NCI-H446 treated with DMSO at 0.1 percent for 48 hours (cell line): ENCODE measurements at places on chromosomes 6 and 20.

- no peak for DNase-seq
Observed at GRCh38 chr6:166201878-166202277, 34.2 kb upstream of the TBXT start.

- DNase-seq, result no peak
Observed at GRCh38 chr20:45449528-45449927, 20.0 kb upstream of the WFDC2 start.

DNA sequence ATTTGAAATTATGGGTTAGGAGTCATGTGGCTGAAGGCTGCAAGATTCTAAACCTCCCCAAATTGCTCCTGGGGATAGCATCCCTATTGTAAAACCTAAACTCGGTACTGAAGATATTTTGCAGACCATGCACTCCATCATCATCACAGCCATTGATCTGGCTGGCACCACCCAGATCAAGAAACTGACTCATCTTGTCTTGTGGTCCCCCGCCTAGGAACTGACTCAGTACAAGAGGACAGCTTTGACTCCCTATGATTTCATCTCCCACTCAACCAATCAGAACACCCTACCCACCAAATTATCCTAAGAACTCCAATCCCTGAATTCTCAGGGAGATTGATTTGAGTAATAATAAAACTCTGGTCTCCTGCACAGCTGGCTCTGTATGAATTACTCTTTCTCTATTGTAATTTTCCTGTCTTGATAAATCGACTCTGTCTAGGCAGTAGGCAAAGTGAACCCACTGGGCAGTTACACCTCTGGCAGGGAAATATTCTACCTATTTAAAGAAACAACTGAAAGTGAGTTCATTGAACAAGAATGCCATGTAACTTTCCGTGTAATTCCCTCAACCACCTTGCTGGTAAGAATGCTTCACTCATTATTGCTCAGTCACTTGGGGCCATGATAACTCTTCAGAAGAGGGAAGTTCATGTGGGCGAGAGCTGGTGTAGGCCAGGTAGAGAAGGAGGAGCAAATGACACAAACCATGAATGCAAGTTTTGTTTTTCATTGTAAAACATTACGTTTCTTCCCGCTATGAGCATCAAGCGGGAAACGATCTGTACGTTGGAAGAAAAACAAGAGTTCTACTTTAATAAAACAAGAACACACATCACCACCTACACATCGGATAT is 602.9 kb upstream of the ARID1B start:
- DNase-seq, result no peak

DNA sequence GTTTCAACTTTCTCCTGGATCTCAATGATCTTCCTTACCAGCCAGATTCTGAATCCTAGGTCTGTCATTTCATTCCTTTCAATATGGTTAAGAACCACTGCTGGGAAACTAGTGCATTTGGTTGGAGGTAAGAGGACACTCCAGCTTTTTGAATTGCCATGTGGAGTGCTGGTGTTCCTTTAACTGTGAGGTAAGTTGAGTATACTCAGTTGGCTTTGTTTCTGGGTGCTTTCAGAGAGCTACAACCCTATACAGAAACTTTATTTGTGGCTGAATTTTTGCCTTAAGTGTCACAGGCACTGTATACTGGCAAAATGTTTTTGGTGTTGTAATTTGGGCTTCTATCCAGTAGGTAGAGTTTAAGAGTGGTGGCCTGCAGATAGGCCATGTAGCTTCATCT is 175.8 kb downstream of the TBC1D32 start:
- no peak for DNase-seq

DNA sequence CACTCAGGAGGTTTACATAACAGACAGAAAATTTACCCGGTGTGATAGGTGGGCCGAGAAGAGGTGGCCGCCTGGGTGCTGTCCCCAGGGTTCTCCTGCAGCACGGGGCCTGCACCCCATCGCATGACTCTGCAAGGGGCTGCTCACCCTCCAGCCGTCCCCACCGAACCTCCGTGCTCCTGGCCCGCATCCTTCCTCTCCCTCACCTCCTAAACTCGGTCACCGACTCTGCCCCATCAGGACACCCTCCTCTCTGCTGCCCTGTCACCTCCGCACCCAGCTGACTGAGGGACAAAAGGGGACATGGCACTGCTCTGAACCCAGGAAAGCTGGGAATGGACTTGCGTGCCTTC is 147.6 kb downstream of the SYNDIG1 start:
- no peak for DNase-seq

GRCh38 chr6:36324715-36325114 is 12.0 kb downstream of the BNIP5 start:
- no peak for DNase-seq

DNA sequence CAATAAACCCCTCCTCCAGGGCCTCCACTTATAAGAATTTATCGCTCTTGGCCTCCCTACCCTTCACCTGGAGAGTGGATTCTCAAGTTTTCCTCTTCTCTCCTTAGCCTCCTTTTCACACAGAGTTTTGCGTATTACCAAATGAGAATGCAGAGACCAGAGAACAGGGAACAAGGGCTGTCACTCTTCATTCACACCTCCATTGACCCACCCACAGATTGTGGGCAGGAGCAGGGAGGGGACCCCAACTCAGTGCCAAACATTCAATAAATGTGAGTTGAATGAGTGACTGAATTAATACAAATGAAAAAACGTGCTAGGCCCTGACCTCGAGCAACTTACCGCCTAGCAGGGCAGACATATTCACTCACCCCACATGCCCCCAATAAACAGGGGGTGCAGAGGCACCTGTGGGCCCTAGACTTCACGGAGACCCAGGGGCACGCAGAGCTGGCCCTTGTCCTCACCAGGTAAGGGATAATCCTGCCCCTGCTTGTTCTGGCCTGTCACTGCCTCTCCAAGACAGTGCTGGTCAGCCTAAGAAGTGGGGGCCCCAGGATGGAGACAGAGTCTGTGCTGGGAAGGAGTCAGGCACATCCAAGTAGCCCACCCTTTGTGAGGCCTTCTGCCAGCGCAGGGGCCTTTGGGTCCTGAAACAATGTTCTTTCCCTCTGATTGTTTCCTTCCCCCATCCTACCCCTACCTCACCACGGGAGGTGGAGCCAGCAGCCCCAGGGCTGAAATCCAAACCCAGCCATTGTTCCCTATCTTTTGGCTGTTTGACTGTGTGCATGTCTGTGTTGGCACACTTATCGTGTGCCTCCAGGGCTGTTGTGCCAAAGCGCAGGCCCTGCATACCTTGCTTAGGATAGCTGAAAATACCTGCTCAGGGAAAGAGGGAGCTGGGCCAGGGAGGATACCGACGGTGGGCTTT is 8.4 kb upstream of the TJAP1 start:
- DNase-seq, result no peak

DNA sequence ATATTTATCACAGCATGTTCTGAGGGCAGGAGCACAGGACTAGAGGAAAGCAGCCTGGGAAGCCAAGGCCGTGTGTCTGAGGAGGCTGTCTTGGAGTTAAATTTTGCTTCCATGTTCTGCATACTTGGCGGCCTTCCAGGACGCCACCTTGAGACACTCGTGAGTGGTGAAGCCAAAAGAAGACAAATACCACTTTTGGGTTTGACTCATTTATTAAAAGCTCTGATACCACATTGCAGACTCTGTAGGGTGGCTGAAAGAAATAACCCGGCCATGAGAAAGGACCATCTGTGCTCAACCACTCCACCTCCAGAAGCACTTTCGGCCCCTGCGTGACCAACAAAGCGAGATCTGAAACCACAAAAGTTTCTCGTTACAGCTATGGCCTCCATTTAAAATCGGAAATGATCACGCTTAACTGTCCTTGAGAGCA is 120.0 kb downstream of the TMEM242 start:
- peak; percentile 33 for DNase-seq

DNA sequence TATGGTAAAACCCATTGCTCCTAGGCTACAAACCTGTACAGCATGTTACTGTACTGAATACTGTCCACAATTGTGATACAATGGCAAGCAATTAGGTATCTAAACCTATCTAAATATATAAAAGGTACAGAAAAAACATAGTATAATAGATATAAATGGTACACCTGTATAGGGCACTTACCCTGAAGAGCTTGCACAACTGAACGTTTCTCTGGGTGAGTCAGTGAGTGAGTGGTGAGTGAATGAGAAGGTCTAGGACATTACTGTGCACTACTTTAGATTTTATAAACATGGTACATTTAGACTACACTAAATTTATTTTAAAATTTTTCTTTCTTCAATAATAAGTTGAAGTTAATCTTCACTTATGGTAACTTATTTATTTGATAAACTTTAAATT is 119.9 kb upstream of the CEP85L start:
- DNase-seq, result no peak

GRCh38 chr6:148850964-148851363 is 104.1 kb downstream of the UST start:
- DNase-seq, result no peak

GRCh38 chr6:32983964-32984621 is 15.7 kb downstream of the BRD2 start:
- DNase-seq, result no peak

GRCh38 chr6:170316071-170316470 is 9.5 kb downstream of the FAM120B start:
- no peak for DNase-seq

- DNase-seq, result no peak
Observed at GRCh38 chr20:38809942-38810341, 4.4 kb downstream of the PPP1R16B start.

DNA sequence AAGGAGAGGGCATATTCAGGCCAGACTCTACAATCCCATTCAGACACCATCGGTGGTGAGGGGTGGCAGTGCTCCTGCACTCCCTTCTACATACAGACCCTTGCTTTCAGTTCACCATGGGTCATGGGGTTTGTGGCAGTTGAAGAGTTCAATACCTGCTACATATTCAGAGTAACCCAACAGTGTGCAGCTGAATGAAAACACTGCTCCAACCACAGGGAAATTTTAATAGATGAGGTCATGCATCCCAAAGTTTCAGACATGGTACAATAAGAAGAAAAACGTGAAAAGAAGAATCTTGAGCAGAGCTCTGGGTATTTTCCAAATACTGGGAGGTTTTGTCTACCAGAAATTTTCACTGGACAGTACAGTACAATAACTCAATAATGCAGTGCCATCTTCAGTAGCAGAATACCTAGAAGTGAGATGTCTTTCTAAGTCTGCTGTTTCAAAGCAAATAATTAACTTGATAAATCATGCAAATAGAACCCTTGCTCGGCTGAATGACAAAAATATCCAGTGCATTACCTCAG is 162.1 kb downstream of the PTPRK start:
- DNase-seq, result no peak

GRCh38 chr6:33589731-33590530 is 9.9 kb upstream of the BAK1 start:
- DNase-seq, result no peak

- no peak for DNase-seq
Observed at GRCh38 chr20:58621906-58622548, 29.1 kb upstream of the STX16 start.

- no peak for DNase-seq
Observed at GRCh38 chr6:11653028-11653583, 115.6 kb downstream of the TMEM170B start.

GRCh38 chr6:65780691-65781090 is 73.7 kb upstream of the EYS start:
- no peak for DNase-seq

GRCh38 chr6:93226822-93227221 is 192.5 kb downstream of the EPHA7 start:
- no peak for DNase-seq

DNA sequence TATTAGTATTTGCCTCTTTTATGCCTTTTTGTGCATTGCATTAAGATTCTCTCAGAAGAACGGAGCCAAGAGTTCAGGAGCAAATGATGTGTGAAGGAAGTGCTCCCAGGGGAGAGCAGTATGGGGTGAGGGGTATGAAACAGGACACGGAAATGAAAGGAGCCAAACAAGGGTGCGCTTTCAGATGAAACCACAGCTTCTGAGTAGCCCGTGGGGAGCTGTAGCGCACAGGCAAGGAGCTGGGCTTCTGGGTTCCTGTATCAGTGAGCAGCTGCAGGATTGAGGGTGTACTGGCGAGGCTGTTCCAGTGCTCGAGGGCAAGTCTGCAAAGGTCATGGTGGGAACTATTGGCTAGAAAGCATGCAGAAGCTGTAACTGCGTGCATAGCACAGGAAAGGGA is 25.4 kb downstream of the ANKEF1 start:
- DNase-seq, result peak; percentile 57

GRCh38 chr20:13852306-13852705 is 67.5 kb downstream of the NDUFAF5 start:
- DNase-seq, result no peak

GRCh38 chr20:2131366-2131765 is 29.7 kb downstream of the STK35 start:
- no peak for DNase-seq

GRCh38 chr6:17017416-17017815 is 84.4 kb upstream of the STMND1 start:
- DNase-seq, result no peak

DNA sequence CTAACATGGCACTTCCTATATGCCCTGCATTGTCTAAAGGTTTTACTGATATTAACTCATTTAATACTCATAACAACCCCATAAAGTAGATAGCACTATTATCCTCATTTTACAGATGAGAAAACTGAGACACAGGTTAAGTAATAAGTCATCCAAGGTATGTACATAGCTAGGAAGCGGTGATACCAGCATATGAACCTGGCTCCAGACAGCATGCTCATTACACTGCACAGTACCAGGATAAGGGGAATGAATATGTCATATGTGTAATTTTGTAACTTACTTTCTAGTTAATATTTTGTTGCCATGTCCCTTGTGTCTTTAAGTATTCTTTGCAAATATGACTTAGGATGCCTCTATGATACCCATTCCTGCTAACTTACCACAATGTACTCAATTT is 53.2 kb upstream of the PBOV1 start:
- DNase-seq, result no peak

GRCh38 chr20:47330933-47331708 is 25.4 kb downstream of the ZMYND8 start:
- DNase-seq, result no peak

DNA sequence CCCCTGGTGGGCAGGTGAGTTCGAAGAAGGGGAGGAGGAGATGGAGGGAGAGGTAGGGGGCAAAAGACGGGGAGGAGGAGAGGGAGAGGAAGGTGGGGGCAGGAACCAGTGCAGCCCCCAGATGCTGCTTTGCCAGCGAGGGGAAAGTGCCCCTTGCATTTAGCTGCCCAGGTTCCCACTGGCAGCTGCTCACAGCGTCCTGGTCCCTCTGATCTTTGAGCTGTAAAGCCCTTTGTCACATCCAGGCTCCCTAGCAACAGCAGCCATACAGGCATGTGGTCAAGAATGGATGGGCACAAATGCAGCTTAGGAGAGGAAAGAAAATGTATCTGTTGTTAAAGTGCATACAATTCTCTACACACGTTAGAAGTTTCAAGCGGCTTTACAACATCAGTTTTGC is 160.9 kb downstream of the CD83 start:
- DNase-seq, result no peak

GRCh38 chr6:21501815-21502214 is 91.7 kb upstream of the SOX4 start:
- DNase-seq, result no peak
